Activated CD4-positive, alpha-beta T cell treated with anti-CD3 and anti-CD28 coated beads, Interleukin-2, amount 50 U/mL, for 4 hours (primary cell): ENCODE measurements at places on chromosomes 1 and 21.
A peak's percentile ranks its signal among the peaks of the same experiment; 100 is the strongest.

DNA sequence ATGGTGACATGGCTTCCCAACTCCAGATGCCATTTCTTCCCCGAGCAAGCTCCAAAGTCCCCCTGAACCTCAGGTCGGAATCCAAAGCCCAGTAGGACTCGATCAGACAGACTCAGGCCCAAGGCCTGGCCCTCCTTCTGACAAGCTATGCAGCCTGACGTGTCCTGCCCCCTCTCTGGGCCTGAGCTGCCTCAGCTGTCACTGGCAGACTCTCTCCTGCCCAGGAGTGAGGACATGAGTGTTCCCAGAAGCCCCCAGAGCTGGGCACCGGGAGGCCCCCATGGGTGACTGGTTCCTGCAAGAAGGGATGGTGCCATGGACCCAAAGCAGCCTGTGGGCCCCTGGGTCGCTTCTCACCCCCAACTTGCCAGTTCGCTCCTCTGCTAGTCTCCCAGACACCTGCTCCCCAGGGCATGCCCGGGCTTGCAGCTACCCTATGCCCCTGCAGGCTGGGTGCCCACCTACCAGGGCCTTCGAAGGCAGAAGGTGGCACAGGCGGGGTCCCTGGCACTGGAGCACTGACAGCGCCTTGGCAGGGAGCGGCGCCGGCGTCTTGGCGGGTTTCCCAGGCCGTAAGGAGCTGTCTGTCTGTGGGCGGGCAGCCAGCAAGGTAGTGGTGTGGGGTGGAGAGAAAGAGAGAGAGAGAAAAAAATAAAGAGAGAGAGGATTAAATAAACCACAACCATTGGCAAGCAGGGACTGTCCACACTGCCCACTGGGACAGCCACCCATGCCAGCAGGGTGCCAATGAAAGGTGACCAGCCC lies 2.3 kb downstream of the EDN2 start:
- DNase-seq: no peak

DNA sequence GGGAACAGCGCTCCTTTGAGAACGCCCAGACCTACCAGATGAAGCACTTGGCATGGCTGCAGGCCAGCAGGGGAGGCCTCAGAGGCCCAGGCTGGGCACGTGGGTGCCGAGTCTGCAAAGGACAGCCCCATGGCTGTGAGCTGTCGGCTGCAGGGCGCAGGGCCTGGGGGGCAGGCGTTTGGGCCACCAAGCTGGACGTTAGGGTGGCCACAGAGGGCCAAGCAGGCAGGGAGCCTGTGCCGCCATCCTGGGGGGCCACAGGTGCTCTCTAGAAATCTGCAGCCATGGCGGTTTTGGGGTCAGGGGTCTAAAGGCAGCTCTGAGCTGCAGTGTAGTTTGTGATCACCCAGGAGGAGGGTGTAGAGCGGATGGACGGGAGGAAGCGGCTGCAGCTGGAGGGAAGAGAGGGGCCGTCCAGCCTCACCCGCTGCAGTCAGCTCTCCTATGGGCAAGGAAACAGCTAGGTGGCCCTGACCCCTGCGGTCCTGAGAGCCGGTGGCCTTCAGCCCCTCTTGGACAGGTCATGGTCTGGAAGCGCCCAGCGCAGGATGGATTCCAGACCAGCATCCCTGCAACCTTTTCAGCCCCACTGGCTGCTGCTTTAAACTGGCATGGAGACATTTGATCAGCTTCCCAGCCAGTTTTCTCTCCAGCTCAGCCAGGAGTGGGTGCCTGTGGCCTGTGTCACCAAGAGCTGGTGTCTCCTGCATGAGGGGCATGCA lies 11.0 kb downstream of the IBA57 start:
- DNase-seq: no peak

GRCh38 chr1:22702296-22703085 lies 8.1 kb upstream of the EPHB2 start:
- no peak for DNase-seq

DNA sequence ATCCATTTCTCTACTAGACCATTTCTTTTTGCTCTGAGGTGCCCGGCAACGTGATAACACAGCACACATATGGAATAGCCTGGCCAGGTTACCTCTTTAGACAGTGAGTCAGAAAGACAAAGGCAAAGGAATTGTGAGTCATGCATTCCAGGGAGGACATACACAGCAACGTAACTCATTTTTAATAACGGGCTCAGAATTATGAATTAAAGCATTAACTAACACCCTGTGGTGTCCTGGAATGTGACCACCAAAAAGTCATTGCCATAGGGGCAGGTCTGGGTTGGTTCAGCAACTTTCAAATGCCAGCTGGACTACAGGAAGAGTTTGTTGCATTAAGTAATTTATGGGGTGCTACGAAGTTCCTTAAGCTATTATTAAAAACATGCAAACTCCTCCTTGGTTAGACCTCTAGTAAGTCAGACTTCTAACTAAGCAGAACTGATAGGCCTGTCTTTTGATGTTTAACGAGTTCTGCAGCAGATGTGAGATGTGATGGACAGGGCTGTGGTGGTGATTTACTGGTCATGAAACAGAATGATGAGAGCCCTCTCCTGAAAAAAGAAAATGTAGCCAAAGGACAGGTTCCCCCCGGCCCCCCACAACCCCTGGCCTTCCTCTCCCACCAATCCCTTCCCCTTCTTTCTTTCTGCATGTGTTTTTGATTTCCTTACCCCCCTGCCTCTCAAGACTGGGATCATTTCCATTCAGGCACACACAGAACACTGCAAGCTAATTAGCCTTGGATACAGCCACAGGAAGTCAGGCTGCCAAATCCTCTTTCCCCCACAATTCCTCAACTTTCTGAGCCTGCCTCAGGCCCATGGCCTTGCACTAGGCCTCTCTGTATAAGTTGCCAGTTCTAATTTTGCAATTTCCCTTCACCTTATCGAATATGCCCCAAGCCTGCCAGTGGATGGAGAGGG lies 88.9 kb upstream of the HAO2 start:
- no peak for DNase-seq

DNA sequence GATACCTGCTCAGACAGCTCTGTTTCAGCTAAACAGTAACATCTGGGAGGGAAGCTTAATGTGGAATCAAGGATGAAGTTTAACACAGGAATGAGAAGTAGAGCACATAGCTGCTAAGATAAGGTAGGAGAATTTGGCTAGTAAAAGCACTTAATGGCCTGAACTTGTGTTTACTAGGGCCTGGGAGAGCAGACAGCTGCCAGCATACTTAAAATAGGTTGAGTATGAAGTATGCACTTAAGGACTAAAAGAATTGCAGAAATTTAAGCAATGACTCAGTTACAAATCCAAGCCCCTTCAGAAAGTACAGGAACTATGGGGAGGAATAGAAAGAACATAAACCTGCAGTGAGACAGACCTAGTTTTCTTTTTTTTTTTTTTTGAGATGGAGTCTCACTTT lies 53.0 kb downstream of the BACH1 start:
- no peak for DNase-seq

DNA sequence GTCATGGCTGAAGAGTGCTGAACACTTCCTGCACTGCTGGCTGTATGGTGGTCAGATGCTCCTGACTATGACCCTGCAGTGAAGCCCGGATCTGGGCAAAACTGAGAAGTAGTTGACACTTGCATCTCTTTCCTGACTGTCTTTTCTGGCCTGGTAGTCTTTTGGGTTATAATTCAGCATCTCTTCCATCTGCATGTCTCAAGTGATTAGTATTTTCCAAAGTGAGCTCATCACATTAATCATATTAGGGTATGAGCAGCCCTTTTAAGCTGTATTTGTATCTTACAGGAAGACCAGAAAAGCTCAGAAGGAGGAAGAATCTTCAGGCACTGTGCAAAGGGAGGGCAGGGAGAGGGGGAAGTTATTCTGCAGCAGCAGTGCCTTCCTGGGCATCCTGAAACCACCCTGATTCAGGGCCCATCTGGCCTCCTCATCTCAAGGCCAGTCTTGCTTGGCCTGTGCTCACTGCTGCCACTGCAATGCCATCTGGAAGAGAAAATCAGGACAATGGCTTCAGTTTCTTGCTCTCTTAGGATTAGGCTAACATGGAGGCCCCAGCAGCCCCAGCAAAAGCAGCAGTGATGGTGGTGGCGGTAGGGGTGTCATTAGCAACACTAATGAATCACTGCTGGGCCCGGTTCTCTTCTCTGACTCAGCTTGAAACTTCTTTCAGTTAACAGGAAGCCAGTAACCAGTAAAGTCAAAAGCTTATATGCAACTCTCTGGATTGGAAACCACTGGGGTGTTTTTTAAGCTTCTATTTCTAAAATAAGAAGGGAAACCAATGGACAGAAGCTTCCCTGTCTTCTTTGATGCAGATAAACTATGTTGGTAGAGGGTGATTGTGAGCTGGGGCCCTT lies 63.3 kb upstream of the WDR26 start:
- DNase-seq: peak; percentile 48

GRCh38 chr1:229340496-229340895 lies 2.4 kb downstream of the CCSAP start:
- DNase-seq: no peak

- no peak for DNase-seq
Measured at GRCh38 chr1:41399145-41399795, 38.0 kb downstream of the FOXO6 start.

- no peak for DNase-seq
Measured at GRCh38 chr1:173963477-173963876, 46.4 kb upstream of the SERPINC1 start.

DNA sequence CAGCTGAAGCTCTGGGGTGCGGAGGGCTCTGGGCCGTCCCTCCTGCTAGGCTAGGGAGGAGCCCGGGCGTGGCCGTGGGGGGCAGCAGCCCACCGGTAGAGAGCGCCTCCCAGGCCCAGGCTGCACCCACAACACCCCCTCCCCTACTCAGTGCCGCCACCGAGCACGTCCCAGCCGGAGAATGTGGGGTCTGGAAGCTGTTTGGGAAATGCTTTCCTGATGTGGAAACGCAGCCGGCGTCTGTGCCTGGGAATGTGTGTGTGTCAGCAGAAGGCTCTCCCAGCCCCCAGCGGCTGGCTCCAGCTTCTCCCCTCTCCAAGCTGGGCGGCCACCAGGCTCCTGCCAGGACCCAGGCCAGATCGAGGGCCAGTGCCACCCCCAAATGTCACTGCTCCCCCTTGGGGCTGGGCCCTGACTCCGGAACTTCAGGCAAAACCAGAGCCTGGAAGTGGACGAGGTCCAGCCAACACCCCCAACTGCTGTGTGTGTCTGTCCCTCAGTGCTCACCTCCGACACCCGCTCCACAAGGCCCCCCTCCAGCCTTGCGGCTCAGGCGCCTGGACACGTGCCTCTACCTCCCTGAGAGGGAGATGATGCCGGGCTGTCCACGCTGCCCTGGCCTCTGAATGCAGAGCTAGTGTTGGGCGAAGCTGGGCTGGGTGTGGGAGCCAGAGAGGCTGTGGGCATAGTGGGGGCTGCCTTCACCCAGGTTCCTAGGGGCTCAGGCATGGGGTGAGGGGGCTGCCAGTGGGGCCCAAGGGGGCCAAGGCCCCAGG lies 74.7 kb downstream of the MEGF6 start:
- DNase-seq: no peak

DNA sequence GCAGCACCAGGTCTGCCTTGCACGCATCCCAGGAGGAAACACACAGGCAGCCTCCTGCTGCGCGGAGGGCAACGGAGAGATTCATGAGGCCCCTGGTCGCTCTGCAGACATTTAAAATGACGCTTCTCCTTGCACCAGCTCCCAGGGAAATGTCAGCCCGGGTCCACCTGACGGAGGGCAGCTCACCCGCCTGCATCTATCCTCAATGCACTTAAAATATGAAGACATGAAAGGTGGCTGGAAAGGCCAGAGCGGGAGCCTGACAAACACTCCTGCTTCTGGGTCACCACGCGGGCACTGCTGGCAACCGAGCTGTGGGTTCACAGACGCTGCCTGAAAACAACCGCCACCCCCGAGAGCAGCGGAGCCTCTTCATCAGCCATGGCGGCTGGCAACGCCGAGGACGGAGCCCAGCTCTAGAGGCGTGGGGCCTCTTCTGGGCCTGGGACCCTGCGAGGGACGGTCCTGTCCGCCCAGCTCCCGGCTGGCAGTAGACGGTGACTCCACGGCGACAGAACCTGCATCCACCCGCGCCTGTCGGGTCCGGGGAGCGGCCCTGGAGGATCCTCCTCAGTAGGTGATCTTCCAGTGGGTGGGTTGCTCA lies 22.7 kb downstream of the POFUT2 start:
- DNase-seq: no peak

DNA sequence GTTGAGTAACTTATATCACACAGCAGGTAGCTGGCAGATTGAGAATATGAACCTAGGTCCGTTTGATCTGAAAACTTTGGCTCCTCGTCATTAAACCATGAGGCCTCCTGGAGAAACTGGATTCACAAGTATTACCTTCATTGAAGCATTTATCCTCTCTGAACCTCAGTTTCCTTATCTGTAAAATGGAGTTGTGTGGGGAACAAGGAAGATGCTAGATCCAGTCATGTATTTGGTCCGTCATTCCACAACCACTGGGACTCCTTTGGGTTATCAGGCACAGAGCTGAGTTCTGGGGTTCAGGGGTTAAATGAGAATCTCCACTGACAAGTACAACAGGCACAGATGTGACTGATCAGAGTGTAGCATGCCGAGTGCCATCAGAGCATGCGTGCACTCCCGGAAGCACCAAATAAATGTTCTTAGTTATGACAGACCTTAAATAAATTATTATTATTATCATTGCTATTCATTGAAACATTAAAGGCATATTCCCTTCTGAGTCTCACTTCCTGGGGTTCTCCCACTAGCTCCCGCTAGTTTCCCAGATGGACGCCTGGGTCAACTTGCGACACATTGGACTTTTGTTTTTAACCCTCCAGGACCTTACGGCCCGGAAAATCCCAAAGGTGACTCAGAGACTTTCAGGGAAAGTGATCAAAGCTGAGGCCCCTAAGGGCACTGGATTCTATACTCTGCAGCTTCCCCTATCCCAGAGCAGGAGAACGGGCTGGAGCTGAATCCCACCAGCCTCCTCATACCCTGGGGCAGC lies 130.6 kb downstream of the PLPP3 start:
- no peak for DNase-seq

DNA sequence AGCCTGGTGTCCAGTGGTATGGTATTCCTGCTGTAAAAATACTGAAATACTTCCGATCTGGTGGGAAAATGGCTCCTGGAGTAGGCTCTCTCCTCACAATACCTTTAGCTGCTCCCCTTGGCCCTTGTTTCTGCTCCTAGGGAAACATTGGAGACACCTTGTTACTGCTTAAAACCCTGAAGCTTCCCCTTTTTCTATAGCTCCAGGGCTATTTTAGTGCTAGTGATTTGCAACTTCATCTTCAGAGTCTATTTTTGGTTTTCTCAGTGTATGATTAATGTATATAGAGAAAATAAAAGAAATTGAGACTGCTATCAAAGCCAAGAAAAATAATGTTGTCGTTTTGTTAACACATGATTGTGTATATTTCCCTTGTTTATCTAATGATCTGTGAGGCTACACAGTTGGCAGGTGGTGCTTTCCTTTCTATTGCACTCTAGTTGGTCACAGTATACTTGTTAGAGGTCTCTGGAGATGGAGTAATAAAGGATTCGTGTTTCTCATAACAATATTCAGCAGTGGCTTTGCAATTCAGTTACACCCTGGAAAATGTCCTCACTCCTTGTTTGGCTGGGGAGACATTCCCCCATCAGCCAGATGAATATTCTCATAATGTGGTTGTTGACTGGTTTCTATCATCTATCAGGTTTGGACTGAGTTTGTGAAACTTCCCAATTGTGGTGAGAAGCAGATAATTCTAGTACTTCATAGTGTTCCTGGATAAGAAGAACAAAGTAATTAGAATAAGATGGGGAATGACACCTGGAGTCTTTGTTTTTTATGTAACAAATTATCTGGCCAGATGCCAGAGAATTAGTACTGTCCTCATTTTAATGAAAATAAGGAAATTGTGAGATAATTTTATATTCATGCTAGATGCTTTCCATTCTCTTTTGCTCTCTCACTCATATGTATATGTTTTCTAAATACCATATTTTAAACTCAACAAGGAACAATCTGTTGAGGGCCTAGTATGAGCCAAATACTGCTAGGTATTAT lies 44.8 kb upstream of the CACYBP start:
- DNase-seq: no peak

- no peak for DNase-seq
Measured at GRCh38 chr1:175373786-175374623, 181.4 kb upstream of the KIAA0040 start.
